ENCODE measurements at places on chromosomes 12 and 14. TPM values are rescaled to one million over a fixed set of nuclear protein-coding genes. Genes with fewer than 3 reads are reported as not detected.

DNA sequence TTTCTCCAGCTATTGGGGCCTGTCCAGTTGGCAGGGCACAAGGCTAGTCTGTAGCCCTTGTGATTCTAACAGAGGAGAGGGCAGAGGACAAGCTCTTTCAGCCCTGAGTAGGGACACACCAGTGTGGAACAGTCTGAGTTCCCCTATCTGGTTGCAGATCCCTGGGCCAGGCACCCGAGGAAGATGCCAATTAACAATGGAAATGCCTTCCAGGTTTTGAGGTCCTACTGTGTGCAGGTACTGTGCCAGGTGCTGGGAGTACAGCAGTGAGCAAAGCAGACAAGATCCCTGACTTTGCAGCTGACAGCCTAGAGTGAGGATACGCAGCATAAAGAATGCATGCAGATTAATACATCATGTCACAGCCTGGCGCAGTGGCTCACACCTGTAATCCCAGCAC is 17.1 kb downstream of the DTX1 start:
- DNase-seq = no peak

DNA sequence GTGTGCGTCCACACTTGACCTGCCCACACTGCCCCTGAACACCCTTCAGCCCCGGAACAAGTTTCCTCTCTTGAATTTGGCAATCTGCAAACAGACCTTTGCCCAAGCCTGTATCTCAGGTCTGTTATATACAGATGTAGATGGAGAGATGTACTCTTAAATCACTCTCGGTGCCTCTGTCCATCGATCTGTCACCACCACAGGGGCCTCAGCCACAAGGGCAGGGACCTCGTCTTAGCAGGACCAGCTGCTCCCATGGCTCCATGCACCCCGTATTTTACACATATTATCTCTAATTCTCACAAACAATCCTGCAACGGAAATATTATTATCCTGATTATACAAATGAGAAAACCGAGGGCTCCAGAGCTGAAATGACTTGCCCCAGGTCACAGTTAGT is 313.4 kb downstream of the BCL11B start:
- DNase-seq = no peak

The IL22 gene
- total RNA-seq = not detected

GRCh38 chr12:85642808-85643207 is 193.4 kb downstream of the RASSF9 start:
- DNase-seq = peak; percentile 60

GRCh38 chr14:64508215-64508776 is 3.7 kb downstream of the ZBTB1 start:
- DNase-seq = no peak

DNA sequence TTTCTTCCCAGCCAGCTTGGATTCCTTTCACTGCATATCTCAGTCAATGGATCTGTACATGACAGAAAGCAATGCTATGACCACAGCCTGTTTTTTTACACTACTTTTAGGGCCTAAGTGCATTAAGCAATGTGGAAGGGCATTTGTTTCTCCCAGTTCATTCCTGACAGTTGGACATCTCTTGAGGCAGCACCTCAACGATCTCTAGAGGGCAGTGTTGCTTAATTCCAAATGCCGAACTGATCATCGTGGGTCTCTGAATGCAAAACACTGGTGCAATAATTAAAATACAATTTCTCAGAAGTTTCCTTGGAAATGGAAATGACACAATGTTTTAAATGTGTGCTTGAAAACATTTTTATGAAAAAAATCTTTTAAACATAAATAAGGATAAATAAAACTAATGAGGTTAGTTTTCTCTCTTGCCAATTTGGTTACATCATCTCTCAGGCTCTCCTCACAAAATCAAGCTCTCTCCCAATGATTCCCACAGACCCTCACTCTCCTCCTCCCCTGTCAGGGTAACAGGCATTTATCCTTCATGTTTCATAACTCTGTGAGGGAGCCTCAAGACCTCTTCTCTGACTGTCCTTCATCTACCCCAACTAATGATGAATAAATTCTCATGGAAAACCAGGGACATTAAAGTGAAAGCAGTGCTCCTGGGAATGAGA is 192.4 kb upstream of the SLC16A7 start:
- DNase-seq = peak; percentile 85

DNA sequence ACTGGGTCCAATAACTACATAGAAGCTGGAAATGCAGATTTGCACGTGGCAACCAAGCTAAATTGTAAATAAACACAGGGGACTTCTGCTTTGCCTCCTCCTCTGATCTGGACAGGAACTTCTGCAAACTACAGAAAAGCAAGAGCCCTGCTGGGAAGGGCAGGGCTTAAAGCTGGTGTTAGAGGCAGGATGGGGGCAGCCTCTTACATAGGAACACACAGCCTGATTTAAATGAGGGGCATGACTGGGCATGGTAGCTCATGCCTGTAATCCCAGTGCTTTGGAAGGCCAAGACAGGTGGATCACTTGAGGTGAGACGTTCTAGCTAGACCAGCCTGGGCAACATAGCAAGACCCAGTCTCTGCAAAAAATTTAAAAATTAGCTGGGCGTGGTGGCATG is 46.7 kb downstream of the ERH start:
- no peak for DNase-seq

DNA sequence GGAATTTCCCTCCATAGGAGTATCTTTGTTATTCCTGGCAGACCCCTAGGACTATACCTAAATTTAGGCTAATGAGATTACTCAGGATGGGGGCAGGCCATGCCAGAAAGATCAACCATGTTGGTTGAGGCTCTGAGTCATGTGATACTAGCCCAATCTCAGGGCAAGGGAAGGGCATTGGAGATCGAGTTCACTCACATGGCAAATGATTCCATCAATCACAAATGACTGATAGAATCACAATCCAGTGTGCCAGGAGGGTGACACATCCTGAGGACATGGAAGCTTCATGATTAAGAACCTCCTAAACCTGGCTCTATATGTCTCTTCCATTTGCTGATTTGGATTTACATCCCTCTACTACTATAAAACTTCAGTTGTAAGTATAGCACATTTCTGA is 182.3 kb downstream of the NTF3 start:
- DNase-seq = no peak

GRCh38 chr14:94341656-94342333 is 18.7 kb upstream of the SERPINA6 start:
- no peak for DNase-seq

DNA sequence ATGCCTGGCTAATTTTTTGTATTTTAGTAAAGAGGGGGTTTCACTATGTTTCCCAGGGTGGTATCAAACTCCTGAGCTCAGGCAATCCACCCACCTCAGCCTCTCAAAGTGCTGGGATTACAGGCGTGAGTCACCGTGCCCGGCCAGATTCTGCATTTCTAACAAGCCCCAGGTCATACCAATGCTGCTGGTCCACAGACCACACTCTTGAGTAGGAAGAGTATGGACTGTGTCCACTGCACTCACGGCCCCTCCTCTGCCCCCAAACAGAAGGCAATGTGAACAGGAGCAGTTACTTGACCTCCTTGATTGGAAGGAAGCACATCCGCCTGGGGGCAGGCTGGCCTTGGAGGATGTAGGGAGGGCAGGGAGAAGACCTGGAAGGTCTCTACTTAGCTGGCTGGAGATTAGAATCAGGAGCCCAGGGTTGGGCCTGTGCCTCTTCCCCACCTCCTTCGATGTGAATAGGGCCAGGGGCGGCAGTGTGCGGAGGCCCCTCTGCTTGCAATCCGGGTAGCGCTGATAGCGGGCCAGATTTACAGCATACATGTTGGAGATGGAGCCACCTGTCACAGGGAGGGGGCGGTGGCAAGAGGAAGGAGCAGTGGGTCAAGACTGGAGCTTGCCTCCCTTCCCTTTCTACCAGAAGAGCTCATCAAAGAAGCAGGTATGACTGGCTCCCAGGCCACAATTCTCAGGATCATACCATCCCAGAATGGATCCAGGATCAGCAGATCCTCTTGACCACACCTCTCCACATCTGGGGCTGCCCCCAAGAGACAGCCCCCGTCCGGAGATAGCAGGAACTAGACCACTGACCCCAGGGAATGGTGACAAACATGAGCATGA is 9.4 kb upstream of the ZNF740 start:
- DNase-seq = peak; percentile 41

GRCh38 chr12:42498549-42499247 is 90.8 kb downstream of the PRICKLE1 start:
- DNase-seq = no peak

The CDCA3 gene
- total RNA-seq = 53.9 TPM

GRCh38 chr14:30193101-30193500 is 265.5 kb upstream of the PRKD1 start:
- DNase-seq = no peak

DNA sequence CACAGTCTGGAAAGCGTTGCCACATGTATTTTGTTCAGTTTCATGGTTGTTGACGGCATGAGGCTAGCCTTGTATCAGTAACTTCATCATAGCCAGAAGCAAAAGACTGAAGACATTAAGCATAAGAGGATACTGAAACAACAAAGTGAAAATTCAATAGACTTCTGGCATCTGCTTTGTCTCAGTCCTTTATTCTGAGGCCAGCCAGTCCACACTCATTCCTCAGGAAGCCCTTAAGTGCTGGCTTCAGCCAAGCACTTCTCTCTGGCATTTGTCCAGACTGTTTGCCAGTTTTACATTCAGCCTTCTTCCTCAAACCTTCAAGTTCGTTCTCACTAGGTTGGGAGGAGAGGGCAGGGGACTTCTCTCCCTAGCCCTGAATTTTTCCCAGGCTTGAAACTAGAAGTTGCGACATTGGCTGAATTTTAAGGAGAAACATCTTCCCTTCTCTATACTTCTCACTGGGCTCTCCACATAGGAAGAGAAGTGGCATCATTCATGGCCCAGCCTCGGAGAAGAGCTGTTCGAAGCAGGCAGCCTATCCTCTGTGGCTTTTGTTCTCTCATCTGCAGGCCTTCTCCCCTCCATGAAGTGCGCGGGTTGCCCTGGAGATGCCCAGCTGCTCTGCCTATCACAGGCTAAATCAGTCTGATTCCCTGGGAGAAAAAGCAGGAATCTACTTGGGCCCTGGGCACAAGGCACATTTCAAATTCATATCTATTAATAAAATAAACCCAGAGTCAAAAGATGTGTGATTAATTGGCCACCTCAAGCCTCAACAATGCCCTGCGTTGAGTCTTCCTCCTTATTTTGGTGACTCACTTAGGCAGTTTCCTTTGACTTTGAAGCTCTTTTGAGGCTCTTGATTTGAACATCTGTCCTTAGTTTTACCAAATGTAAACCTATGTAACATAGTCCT is 130.9 kb upstream of the PLEKHA5 start:
- DNase-seq = no peak

DNA sequence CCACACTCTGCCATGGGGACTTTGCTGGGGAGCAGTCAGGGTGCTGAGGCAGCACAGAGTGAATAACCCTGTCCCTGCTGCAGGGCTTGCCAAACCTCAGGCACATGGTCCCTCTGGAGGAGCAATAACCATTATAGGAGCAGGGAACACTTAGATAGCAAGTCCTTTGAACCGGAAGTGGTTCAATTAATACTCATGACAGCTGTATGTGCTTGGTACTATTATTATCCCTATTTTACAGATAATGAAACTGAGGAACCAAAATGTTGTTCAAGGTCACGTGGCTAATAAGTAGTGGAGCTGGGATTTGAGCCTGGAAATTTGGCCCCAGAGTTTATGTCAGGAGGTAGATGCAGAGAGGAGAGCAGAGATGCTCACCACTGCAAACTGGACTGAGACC is 49.0 kb downstream of the RFX4 start:
- DNase-seq = no peak

The CELA1 gene
- total RNA-seq = not detected

GRCh38 chr12:9509464-9510161 is 98.1 kb downstream of the KLRB1 start:
- DNase-seq = no peak

The TBC1D30 gene
- 0.94 TPM for total RNA-seq

- DNase-seq = no peak
Observed at GRCh38 chr14:21999402-21999801, 325.8 kb upstream of the OR4E1 start.

GRCh38 chr12:111211910-111212757 is 156.8 kb downstream of the PHETA1 start:
- peak; percentile 91 for DNase-seq

The PLBD1 gene
- total RNA-seq = 17.7 TPM

- DNase-seq = no peak
Observed at GRCh38 chr14:23055621-23056144, 1.6 kb downstream of the CDH24 start.

- DNase-seq = no peak
Observed at GRCh38 chr12:47087088-47087688, 7.4 kb upstream of the AMIGO2 start.

DNA sequence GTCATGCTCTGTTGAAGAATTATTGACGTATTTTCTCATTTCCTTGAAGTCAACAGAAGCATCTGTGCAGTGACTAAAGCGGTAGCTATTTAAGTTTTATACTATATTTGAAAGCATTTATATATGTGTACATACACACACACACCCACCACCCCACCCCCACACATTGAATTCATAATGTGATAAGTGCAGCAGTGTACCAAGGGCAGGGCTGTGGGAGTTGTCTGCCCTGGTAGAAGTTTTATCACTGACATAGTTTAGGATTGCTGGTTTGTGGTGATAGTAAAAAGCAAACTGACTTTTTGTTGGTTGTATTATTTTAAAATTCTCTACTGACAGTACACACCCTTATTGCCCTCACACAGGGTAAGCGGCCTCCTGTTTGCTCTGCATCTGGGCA is 39.1 kb downstream of the GAS2L3 start:
- no peak for DNase-seq

- DNase-seq = no peak
Observed at GRCh38 chr12:121543786-121544185, 37.0 kb downstream of the KDM2B start.

GRCh38 chr14:62409169-62409568 is 636.1 kb downstream of the KCNH5 start:
- DNase-seq = no peak

The SLC25A47 gene
- total RNA-seq = not detected

DNA sequence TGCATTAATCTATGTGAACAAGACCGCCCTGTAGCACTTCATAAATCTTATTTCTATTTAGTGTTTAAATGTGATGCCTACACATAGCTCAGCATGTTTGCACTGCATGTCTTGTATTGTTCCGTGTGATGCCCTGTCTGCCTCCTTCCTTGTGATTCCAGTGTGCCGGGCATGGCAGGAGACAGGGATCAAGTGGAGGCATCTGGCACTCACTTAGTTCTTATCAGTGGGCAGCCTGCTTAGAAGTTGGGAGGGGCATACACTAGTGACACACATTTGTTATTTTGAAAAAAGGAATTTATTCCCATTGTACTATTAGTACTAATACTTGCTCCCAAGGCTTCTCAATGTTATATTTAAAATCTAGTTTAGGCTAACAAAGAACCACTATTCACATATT is 176.4 kb downstream of the KCNA5 start:
- no peak for DNase-seq

- DNase-seq = no peak
Observed at GRCh38 chr14:50352584-50352983, 40.5 kb downstream of the DMAC2L start.

- peak; percentile 93 for DNase-seq
Observed at GRCh38 chr12:52082988-52083637, 3.6 kb downstream of the SMIM41 start.

DNA sequence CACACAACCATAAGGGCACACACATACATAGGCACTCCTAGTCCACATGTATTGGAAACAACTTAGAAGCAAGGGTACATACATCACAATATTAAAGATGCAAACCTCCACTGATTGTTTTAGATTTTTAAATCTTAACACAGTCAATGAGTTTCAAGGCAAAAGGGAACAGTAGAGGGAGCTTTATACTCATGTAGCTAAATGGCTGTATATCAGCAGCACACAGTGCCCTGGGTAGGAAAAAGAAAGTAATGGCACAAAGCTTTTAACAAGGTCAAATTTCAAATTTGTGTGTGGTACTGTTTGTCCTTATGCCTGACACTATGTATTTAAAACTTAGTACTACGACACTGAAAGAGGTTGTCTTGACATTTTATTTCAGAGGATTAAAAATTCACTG is 262.0 kb downstream of the MED13L start:
- no peak for DNase-seq

Data from endodermal cell (in vitro differentiated cells).